ENCODE measurements at places on chromosomes 4 and X.

DNA sequence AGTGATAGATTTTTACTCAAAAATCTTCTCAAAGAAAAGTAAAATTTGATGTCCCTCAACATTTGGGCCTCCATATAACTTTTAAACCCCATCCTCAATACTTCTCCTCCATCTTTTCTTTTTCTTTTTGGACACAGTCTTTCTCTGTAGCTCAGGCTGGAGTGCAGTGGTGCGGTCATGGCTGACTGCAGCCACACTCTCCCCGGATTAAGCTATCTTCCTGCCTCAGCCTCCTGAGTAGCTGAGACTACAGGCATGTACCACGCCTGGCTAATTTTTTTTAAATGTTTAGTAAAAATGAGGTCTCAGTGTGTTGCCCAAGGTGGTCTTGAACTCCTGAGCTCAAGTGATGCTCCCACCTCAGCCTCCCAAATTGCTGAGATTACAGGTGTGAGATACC is 33.1 kb downstream of the KDM6A start:
- DNase-seq = no peak

- no peak for DNase-seq
Measured at GRCh38 chr4:20641976-20642375, 58.3 kb upstream of the PACRGL start.

DNA sequence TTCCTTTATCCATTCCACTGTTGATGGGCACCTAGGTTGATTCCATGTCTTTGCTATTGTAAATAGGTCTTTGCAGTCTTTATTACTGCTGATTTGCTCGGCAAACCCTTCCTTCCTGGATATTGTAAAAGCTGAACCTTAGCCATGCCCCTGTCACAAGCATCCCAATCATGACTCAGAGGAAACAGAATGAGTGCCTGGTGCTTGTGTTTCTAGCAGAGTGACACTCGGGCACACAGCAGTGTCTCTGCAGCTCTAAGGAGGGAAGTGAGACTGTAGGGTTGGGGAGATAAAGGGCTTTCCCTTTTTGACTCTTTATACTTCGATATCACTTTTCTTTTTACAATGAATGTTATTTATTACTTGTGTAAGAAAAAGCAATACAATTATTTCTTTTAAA is 83.3 kb downstream of the AKAP4 start:
- no peak for DNase-seq

DNA sequence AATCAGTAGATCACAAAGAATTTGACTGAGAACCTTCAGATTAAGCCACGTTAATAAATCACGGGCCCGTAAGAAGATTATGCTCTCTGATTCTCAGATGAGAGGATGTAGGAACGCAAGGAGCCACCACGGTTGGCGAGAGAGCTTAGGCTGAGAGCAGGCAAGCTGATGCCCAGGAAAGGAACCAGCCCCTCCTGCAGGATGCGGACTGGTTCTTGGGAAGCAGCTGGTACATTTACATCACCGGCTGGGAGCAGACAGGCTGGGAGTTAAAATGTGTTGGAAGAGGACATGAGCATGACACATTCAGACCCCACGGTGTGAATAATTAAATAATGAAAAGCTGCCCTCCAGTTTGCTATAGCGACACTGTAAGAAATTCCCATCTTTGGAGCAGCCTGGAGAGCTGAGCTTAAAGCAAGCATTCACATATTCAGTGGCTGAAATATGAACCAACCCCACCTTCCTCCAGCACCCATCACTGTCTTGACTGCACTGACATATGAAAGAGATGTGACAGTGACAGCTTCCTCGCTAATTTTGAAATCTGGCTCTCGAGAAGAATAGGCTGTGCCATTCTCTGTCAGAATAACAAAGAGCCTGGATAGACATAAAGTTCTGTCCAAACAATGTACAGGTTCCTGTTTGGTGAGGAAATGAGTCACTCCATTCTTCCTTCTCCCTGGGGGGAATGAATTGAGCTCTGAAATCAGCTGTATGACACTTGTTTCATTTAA is 33.1 kb downstream of the LNX1 start:
- DNase-seq = no peak

DNA sequence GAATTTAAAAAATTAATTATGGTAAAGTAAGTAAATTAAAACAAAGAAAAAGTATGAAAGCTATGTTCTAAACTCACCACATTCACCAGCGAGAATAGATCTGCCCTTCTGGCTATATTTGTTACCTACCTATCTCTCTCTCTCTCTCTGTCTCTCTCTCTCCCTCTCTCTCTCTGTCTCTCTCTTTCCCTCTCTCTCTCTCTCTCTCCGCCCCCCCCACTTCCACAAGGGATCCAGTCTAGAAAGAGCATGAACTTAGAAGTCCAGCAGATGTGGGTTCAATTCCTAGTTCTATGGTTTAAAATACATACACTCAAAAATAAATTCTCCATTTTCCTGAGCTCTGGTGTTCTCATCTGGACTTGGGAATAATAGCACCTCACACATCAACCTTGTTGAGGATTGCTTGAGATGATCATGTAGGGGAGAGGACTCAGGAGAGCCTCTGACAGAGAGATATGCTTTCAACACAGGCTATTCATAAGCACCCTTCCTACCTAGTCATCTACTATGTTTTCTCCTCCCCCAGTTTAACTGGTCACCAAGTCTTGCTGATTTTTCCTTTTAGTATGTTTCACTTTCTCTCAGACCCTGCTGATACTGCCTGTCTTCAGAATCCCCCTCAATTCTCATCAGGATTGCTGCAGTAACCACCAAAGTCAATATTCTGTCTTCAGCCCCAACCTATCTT is 64.7 kb downstream of the SLC7A11 start:
- DNase-seq = no peak

- no peak for DNase-seq
Measured at GRCh38 chrX:146921204-146921603, 106.7 kb upstream of the CXorf51A start.

GRCh38 chr4:6781113-6781512 is 1.4 kb upstream of the KIAA0232 start:
- no peak for DNase-seq

DNA sequence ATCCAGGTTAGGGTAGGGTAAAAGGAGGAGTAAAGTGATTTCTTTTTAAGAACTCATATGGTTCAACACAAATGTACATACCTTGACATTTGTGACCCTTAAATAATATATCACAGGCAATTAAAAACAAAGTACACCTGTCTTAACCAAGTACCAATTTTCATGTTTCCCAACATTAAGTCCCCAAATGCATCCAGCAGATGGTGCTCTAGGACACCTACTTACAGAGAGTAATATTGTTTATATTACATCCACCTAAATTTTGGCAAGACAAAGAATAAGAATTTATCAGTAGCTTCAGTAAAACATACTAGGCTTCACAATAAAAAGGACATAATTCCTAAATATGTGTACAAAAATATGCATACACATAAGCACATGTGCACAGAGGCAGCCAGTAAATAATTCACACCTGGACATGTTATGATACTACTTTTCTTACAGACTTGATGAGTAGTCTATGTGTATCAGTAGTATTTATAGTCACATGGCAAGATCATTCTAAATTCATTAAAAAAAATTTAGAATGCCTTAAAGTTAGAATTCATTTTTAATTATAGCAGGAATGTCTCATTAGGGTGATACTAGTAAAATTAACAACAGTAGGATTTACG is 219.7 kb downstream of the DCLK2 start:
- peak; percentile 5 for DNase-seq

GRCh38 chr4:64940698-64941097 is 531.4 kb upstream of the TECRL start:
- no peak for DNase-seq

DNA sequence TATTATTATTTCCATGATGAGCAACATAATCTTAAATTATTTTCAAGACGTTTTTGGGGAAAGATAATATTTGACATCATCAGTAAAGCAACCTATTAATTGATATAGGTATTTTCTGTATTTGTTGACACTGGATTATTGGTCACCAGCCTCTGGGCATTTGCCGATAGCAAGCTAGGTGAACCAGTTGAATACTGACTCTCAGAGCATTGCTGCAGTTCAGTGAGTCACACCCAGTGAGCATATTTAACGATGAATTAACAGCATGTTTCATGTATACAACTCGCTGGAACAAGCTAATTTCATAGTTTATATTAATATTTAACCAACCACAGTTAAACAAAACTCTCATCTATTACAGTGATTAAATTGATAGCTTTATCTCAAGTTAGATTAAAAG is 1006.0 kb upstream of the DIAPH2 start:
- no peak for DNase-seq

GRCh38 chr4:151074416-151074916 is 25.0 kb upstream of the RPS3A start:
- DNase-seq = no peak

DNA sequence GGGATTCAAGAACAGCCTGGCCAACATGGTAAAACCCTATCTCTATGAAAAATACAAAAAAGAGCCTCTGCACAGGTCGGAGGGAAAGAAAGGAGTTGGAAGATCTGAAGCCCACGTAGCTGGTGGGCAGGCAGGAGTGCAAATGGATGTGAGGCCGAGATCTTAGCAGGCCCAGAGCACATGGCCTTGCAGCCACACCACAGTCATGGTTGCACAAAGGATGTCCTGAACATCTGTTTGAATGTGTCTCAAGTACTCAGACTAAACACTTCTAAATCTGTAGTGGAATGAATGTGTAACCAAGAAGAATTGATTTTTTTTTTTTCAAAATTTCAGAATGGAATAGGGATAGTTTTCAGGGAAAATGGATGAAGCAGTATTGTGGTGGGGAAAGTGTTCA is 10.8 kb downstream of the CA5B start:
- DNase-seq = no peak

DNA sequence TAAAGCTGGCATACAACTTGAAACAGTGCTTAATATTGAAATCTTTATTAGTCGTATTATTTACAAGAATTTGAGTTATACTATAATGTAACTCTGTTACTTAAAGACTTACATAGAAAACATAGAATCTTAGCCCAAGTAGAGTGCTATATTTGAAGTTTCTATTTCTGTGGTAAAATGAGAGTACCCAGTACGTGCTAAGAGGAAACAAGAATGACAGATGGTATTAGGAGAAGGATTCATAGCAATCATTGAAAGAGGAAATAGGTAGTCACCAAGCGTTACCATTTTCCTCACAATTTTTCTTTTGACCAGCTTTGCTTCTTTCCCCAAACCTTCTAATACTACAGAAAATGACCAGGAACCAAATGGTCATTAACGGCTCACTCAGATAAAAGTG is 412.1 kb upstream of the GRIA3 start:
- no peak for DNase-seq

DNA sequence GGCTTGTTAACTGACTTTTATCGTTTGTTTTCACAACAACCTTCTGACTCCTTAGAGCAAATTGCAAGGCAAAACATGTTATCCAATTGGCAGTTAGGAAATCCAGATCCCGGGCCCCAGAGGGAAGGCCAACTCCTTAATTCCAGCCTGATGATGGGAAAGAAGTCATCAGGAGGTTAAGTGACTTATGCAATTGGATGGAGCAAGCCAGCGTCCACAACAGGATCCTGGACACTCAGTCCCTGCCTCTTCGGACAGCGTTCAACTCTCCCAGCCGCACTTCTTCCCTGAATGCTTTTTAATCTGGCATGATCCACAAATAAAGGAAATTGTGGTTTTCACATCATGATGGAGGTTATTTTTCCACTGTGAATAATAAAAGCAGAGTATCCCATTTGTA is 310.1 kb downstream of the RAB28 start:
- DNase-seq = no peak

- no peak for DNase-seq
Measured at GRCh38 chr4:34181891-34182290, 2062.4 kb downstream of the ARAP2 start.

DNA sequence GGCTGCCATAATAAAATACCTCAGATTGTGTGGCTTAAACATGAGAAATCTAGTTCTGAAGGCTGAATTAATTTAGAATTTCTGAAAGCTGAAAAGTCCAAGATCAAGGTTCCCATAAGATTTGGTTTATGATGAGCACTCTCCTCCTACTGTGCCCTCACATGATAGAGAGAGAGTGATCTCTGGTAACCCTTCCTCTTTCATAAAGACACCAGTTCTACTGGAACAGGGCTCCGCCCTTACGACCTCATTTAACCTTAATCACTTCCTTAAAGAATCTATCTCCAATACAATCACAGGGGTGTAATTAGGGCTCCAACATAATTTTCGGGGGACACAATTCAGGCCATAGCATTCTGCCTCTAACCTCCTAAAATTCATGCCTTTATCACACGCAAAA is 194.0 kb upstream of the MAB21L2 start:
- DNase-seq = no peak

DNA sequence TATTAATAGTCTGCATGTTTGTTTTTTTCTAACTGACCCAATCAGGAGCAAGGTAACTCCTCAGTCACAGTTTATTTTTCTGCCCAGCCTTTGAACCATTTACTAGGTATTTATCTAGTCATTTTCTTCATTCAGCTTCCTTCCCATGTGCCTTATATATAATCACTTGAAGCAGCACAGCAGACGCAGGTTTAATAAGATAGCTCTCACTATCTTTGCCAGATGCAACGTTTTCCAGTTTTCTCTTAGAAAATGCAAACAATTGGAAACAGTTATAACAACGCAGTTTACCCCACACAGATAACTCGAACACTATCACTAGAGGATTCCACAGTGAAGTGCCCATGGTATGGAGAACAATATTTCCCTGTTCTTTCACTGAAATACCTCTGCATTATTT is 56.4 kb upstream of the NFKB1 start:
- no peak for DNase-seq

DNA sequence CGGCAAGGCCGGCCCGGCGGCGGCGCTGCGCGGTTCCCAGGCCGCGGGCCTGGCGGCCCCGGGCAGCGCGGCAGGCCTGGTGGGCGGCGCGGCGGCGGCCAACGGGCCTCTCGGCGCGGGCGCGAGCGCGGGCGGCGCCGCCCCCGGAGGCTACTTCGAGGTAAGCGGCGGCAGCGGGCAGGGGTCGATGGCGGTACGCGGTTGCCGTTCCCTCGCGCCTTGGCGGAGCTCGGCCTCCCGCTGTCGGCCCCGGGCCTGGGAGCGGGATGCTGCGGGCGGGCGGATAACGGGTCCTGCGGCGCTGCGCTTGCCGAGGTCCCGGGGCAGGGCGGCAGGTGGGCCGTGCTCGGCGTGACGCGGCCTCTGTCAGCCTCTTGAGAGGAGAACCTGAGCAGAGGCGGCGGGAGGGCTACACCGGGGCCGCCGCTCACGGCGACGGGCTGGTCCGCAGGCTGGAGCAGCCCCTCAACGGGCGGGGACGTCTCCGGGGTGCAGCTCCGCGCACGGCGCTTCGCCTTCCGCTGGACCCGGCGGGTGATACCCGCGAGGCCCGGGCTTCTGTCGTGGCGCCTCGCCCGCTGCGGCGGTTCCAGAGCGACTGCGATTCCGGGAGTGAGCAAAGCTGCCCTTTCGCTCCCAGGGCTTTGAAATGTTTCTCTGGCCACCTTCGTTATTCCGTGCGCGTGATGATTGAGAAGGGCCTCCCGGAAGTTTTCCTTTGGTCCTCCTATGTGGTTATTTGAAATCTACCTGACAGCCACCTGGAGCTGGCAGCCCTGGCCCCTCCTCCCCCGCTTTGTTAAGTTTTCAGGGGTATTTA is 774 bp downstream of the FAM193A start:
- DNase-seq = peak; percentile 47

GRCh38 chr4:66376921-66377320 is 706.6 kb upstream of the EPHA5 start:
- no peak for DNase-seq

All from activated gamma-delta T cell treated with Interleukin-2 at 50 U/mL for 16 hours (primary cell).